ENCODE measurements at places on chromosomes 13 and 19.
A peak's percentile ranks its signal among the peaks of the same experiment; 100 is the strongest.

- no peak for DNase-seq
Observed at GRCh38 chr19:41369769-41370168, 5.8 kb upstream of the B9D2 start.

GRCh38 chr13:97058926-97059325, 64.7 kb upstream of the OXGR1 start:
- DNase-seq: no peak

DNA sequence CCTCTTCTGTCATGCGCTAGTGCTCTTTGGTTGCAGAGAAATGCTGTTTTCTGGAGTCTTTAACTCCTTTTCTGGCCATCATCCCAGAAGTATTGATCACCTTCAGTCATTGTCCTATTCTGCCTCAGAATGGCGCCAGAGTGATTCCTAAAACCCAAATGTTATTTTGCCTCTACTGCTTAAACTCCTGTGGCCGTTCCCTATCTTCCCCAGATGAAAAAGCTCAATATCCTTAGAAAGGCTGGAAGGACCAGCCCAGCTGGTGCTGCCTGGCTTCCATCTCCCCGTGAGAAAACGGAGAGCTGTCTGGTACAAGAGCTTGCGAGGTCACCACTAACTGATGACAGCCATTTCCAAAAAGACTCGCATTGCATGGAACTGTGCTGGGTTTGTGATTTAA, 179.1 kb downstream of the RBM26 start:
- no peak for DNase-seq

DNA sequence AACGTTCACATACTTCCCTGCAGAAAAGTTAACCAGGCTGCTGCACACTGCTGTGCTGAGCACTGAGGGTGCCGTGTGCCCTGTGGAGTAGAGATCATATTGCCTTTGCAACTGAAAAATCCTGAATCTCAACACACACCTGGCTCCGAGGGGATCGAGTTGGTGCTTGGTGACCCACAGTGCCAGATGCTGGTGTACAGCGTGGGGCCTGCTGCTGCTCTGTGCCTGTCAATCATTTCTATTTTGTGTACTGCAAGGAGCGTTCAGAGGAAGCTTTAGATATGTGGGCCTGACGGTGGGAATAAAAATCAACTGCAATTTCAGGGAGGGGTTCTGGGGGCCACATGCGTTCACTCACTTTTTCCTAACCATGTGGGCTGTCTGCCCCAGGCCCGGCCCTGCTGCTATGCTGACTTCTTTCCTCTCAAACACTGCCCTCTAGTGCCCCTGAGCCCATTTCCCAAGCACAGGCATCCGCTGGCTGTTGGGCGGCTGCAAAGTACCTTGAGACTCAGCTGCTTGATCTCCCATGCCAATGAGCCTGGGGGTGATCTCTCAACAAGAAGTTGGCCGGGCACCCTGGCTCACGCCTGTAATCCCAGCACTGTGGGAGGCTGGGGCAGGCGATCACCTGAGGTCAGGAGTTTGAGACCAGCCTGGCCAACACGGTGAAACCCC, 9.7 kb upstream of the LENG8 start:
- no peak for DNase-seq

DNA sequence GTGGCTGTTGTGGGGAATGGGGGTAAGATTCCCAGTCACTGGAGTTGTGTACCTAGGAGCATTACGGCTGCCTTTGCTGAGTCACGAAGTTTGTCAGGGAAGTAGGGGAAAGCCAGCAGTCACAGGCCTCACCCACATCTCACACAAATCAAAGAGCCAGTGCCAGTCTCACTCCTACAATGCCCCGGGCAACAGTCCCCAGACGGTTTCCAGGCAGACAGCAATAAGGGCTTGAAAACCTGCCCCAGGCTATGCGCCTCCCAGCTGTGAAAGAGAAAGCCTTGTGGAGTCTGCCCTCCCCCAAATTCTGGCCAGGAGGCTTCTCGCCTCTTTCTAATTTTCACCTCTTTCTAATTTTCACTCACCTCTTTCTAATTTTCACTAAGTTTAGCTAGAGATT, 142.3 kb upstream of the EDNRB start:
- DNase-seq: no peak

DNA sequence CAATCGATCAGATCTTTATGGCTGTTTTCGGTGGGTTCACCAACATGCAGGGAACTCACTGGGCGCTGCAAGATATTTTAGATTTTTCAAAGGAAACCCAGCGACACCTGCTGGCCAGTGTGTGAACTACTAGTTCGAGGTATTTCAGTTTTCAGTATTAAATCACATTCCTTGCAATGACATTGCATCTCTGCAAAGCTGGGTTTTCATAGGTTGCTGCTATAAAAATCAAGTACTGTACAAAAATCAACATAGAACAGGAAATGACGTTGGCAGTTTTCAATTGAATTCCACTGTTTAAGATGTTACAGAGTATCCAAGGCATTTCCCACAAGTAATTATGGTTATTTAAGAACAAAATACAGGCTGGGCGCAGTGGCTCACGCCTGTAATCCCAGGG, 17.6 kb downstream of the LIG1 start:
- peak; percentile 57 for DNase-seq

DNA sequence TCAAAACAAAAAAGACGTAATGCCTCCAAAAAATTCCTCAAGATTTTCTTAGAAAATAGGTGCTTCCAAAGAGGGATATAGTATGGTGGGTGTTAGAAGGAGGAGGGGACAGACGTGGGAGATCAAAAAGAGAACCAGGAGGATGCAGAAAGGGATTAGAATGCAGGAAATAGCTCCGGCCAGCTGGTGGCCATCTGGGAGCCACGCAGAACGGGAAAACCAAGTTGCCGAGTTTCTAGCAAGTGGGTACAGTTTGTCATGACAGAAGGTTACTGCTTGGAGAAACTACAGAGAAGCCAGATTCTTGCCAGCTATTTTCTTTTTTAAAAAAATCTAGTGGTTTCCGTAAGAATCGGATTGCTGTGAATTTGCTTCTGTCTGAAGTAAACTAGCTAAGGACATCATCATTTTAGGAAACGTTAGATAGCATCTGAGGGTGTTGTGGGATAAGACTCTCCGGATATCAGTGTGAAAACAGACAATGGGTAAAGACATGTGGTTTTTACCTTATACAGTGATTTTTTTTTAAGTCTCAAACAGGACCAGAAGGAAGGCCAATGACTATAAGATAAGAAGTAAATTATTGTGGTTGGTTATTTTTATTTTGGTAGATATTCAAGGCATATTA, 104.9 kb downstream of the HSPH1 start:
- DNase-seq: no peak

DNA sequence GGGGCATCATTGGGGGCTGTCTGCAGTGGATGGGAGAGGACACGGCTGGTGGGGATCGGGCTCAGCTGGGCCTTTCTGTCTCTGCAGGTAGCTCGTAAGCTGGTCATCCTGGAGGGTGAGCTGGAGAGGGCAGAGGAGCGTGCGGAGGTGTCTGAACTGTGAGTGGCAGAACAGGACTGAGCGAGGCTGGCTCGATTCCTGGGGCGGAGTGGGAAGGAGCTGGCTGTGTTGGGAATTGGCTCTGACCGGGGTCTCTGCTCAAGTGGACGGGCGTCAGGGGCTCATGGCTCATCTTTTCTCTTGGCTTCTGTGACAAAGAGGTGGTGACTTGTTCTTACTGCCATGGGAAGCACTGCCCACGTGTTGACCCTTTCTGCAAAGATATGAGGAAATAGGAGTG, 11.6 kb downstream of the TPM4 start:
- DNase-seq: no peak

DNA sequence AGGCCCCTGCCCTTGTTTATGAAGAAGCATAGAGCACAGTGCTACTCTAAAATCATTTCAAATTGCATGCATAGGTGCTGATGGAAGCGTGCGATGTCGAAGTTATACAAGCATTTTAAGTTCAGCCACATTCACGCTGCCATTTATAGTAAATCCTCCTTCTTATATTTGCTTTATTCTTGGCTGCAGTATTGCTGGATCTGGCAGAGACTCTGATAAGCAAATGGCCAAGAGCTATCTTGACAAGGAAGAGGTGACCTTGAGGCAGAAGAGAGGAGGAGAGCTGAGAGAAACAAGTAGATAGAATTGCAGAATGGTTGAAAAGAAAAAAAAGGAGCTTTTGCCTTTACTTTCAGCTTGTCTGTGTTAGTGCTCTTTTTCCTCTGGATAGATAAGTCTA, 18.9 kb upstream of the MYO16 start:
- no peak for DNase-seq

GRCh38 chr19:3563709-3564524, 6.5 kb upstream of the MFSD12 start:
- DNase-seq: no peak

DNA sequence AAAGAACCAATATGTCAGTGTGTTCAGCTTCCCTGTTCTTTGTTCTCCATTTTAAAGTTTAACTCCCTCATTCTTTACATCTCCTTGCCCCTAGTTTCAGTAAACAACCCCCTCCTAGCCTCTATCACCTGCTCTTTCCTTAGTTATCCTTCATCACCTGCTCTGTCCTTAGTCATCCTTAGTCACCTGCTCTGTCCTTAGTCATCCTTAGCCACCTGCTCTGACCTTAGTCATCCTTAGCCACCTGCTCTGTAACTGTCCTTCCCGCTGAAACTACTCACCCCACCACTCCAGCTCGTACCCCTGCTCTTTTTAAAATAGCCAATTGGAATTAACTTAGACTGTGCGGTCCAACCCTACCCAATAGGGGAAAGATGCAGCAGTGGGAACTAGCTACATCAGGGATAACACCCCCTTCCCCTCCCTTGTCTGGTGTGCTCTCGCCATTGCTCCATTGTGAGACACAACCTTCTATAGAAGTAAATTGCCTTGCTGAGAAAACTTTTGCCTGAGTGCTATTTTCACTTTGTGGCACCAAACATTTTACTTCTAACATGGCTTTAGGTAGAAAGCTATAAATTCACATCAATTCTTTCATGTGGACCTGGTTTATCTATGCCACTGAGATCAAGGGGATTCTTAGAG, 16.2 kb downstream of the EDNRB start:
- no peak for DNase-seq

DNA sequence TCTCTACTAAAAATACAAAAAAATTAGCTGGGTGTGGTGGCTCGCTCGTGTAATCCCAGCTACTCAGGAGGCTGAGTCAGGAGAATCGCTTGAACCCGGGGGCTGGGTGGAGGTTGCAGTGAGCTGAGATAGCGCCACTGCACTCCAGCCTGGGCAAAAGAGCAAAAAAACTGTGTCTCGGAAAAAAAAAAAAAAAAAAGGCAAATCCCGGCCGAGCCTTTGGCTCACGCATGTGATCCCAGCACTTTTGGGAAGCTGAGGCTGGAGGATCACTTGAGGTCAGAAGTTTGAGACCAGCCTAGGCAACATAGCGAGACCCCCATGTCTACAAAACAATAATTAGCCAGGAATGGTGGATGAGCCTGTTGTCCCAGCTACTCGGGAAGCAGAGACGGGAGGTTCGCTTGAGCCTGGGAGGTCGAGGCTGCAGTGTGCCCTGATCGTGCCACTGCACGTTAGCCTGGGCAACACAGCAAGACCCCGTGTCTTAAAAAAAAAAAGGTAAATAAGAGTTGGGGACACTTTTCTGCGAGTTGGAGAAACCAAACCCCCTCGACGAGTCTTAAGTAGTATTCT, 574 bp upstream of the GPX4 start:
- no peak for DNase-seq

DNA sequence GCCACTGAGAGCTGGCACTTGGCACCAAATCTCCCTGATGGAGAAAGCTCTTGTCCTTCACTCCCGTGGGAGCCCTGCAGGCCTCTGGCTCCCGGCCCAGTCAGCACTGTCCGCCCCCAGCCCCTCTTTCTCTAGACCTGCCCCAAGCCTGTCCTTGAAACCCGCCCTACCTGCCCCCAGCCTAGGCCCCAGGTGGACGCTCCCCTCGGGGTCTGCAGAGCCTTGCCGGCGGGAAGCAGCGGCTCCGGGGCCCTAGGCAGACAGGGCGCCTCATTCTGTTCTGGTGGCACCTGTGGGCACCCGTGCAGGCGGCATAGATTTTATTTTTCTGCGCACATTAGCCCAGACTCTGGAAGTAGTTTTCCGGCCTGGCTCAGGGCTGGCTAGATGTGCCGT, 17.6 kb downstream of the IL17D start:
- DNase-seq: no peak

DNA sequence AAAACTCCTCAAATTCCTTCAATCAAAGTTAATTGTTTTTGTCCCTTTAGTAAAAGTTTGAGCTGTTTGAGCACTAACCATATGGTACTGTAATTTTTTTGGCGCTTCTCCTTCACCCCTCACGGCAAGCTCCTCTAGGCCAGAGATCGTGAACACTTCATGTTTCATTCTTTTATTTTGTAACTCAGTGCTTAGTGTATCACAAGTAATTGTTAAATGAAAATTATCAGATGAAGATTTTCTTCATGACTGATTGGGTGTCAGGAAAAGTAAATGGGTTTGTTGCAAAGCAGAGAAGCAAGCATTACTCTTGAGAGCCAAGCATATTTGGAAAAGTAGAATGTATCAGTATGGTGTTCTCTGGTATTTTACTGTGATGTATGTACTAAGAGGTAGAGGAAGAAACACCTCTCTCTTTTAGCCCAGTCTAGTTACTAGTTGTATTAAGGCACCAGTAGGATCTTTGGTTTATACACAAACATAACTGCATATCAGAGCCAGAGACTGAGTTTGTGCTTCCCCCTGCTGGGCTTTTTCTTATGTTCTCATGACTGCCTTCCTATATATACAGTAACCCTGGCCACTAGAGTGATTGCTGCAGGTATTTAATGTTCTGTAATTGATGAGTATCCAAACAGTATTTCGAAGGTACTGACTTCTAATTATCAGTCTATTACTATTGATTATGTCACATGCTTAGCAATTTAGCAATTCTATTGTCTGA, 202.3 kb upstream of the KLHL1 start:
- DNase-seq: no peak

DNA sequence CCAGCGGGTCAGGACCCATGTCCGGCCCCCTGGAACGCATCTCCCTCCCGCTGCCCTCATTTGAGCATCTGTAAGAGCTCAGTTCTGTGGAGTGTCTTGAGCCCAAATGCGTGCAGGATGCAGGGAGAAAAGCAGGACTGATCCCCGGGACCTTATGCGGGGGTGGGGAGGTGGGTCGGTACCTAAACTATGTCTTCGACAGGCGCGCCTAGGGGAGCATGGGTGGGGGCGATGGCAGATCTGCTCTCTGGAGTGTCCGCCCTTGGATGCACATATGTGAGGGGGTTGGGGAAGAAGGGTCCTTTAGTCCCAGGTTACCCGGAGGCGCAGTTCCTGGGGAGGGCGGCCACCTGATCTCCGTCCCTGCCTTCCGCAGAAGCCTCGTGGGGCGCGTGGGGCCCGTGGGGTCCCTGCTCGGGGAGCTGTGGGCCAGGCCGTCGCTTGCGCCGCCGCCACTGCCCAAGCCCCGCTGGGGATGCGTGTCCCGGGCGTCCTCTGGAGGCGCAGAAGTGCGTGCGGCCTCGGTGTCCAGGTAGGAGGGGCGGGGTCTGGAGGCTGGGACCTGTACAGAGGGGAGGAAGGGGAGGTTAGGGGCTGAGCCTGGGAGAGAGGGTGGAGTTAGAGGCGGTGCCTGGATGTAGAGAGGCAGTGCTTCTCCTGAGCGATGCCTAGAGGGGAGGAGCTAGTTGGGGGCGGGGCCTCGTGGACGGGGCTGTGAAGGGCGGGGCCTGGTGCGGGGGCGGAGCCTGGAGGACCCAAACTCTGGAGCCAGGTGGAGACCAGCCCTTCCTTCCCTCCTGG, 2.9 kb downstream of the CILP2 start:
- DNase-seq: peak; percentile 74

GRCh38 chr13:100989392-100989791, 314.8 kb upstream of the TMTC4 start:
- DNase-seq: no peak

- DNase-seq: no peak
Observed at GRCh38 chr19:392375-392970, 16.5 kb downstream of the C2CD4C start.

Measured in CD4-positive, alpha-beta T cell treated with Interleukin-6 at 100 ng/mL for 8 hours (primary cell).